ENCODE measurements at places on chromosomes 16 and 17. TPM values are rescaled to one million over a fixed set of nuclear protein-coding genes. Genes with fewer than 3 reads are reported as not detected.

Gene TOP3A
- total RNA-seq, result 16.5 TPM

Gene KRT40
- total RNA-seq, result not detected

Gene PPY
- not detected for total RNA-seq

Gene ZPBP2
- total RNA-seq, result not detected

Gene TNP2
- total RNA-seq, result not detected

Gene PRSS8
- total RNA-seq, result not detected

Gene COG1
- total RNA-seq, result 12.6 TPM

Gene CBX8
- 4.0 TPM for total RNA-seq

Gene ACSM3
- total RNA-seq, result 1.3 TPM

Gene PABPN1L
- total RNA-seq, result not detected

Gene MYL11
- total RNA-seq, result not detected

Gene ZNF624
- total RNA-seq, result 7.6 TPM

Gene FOXN1
- total RNA-seq, result not detected

Gene CDK3
- 1.3 TPM for total RNA-seq

Gene ABCC3
- total RNA-seq, result 34.8 TPM

Gene P4HB
- 633 TPM for total RNA-seq

Gene GNAO1
- total RNA-seq, result 0.26 TPM

Gene C17orf78
- not detected for total RNA-seq

Gene IRX3
- total RNA-seq, result 0.33 TPM

Gene ZNF785
- total RNA-seq, result 8.7 TPM

Gene STARD3
- 31.7 TPM for total RNA-seq
